ENCODE measurements at places on chromosomes 16 and 17. TPM values are rescaled to one million over a fixed set of nuclear protein-coding genes. Genes with fewer than 3 reads are reported as not detected.

DNA sequence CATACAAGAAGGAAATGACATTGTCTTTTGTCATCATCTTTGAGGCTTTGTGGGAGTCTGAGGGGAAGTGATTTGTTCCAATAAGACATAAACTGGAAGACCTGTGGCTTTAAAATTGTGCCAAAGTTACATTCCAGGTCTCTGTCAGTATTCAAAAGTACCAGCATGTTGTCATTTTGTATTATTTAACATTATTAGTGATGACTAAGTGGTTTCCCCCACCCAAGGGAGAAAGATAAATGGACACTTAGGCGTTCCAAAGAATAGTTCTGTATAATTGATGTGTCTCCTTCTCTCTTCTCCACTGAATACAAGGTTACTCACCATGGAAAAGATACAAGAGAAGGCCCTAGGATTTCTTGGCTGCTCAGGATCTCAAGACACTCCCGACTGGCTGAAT lies 3.8 kb downstream of the CFAP97D1 start:
- no peak for DNase-seq

DNA sequence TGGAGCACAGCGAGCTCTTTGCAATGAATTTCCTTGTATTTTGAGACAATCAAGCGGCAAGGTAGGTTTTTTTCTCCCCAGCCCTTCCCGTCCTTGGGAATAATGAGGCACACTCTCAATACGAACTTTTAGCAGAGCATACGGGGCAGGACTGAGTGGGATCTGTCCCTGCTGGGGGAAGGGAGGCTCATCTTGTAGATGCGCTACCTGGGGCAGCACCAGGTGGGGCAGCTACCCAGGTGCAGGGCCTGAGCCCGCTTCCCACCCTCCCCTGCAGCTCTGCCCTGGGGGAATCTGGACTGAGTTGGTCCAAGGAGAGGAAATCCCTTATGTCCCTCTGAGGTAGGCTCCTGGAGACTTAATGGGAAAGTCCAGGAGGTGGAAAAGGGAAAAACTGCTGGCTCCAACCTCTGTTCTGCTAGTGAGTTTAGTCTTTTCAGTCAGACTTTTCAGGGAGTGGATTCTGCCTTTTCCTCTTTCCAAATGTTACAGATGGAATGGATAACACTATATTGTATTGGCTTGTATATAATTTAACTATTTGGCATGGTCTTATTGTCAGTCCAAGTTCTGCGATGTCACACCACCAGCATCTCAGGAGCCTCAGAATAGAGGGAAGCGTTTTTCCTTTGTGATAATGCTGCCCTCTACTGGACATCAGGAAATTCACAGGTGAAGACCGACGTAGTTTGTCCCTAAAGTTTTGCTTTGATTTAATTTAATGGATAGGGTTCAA lies 9.6 kb upstream of the CES1 start:
- DNase-seq = peak; percentile 53

GRCh38 chr16:69064764-69065313 lies 40.6 kb upstream of the HAS3 start:
- DNase-seq = no peak

DNA sequence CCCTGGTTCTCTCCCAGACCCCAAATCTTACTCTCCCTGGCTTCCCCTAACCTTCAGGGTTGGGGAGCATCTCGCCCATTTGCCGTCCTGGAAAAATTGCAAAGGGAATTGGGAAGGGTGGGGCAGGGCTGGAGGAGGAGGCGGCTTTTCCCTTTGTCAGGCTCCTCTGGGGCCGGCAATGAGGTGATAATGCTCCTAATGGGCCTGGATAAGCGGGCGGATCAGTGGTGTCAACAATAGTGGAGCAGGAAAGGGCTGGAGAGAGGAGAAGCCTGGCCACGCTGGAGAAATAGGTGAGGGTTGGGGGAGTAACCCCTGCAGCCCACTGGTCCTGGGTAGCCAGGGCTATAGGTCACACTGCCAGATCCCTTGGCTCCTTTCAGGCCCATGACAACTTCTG lies 12.3 kb downstream of the SCN4A start:
- DNase-seq = no peak

GRCh38 chr17:62206550-62206949 lies 141.5 kb upstream of the MED13 start:
- peak; percentile 41 for DNase-seq

DNA sequence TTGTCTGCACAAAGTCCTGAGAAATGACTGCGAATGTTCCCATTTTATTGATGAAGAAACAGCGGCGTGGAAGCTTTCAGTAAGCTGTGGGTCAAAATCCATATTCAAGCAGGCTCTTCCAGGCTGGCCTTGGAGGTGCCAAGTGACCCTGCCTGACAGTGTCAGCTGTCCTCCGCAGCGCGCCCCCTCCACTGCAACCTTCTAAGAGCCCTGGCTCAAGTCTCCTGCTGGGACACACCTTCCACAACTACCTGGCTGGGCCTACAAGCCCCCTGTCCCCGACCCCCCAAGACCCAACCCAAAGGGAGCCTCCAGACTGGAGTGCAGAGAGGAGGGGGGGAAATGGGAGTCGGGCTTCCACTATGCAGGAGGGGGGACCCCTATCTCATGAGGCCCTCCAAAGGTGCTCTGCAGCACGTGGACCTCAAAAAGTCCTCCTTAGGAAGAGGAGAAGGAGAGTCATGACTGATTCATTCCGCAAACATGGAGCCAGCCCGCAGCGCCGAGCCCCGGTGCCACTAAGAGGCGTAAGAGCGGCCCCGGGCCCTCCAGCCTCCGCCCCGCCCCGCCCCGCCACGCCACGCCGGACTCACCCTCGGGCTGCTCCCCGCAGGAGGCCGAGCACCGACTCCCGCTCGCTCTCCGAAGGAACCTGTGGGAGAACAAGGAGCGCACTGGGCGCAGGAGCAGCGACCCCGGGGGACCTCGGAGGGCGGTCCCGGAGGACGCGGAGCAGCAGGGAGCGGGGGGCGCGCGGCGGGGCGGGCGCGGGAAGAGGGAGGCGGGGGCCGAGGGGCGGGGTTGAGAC lies 574 bp downstream of the MPP3 start:
- DNase-seq = peak; percentile 50

TAC4 gene
- total RNA-seq = not detected

SNAI3 gene
- total RNA-seq = 0.13 TPM

KRTAP4-9 gene
- not detected for total RNA-seq

Measured in dermis microvascular lymphatic vessel endothelial cell (primary cell).